Stimulated activated CD8-positive, alpha-beta memory T cell treated with anti-CD3 and anti-CD28 coated beads, Interleukin-2, amount 100 ng/mL, for 48 hours (primary cell): ENCODE measurements at places on chromosomes 2 and 18.

DNA sequence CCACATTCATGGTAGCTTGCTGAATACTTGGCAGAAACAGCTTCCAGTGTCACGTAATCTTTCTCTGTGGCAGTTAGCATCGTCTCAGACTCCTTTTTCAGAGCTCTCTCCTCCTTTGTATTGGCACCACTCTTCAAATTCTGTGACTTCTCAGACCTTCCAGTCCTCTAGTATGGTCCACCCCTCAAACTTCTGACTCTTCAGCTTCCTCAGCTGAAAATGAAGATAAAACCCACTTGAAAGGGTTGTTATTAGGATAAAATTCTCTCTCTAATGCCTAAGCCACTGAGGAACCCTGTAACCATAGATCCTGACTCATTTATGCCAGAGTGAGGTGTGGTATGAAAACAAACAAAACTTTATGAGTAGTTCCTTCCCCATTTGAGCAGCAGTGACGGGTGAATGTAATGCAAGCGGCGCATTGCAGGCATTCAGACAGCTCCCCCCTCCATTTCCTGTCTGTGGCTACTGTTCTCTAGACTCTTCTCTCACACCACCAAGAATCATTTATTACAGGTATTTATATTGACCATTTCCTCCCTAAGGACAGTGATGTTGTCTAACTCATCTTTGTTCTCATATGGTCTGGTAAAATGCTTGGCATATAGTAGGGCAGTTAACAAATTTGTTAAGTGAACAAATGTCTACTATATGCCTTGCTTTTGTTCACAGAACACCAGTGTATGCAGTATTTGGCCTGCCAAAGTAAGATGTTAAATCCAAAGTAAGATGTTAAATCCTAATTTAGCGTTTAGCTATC, 35.3 kb downstream of the GALNT1 start:
- peak; percentile 26 for DNase-seq

DNA sequence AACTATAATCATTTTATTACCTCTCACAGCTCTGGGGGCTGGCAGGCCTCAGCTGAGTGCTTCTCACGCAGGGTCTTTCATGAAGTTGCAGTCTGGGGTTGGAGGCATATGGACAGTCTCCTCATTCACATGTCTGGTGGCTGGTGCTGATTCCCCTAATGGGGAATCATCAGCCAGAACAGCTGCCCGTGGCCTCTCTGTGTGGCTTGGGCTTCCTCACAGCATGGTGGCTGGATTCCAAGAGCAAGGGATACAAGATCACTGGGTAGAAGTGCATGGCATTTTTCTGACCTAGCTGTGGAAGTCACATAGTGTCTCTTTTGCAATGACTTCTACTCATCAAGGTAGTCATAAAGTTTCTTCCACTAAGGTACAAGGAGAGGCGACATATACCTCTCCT, 59.0 kb upstream of the LAPTM4A start:
- no peak for DNase-seq

DNA sequence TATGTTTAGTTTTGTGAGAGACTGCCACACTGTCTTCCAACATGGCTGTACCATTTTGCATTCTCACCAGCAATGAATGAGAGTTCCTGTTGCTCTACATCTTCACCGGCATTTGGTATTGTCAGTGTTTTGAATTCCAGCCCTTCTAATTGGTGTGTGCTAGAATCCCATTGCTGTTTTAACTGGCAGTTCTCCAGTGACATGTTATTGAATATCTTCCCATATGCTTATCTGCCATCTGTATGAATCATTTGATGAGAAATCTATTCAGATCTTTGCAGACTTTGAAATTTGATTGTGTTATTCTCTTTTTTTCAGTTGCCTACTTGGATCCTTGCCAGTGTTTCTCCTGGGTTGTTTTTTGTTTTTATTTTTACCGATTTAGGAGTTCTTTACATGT, 99.0 kb downstream of the SNTG2 start:
- no peak for DNase-seq

DNA sequence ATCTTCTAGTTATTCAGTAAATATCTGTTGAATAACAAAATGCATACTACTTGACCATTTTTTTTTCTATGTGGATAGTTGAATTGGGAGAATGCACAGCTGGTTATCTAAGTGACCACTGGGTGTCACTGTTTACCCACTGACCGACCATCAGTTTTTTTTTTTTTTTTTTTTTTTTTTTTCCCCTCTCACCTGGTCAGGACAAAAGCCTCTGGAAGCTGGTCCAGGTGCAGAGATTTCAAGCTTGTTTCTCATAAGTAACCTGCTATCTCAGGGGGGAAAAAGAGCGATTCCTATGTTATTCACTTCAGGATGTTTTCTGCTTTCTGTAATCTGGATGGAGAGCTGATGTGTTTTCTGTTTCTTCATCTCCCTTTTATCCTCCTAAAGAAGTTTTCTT, 256.0 kb downstream of the DCDC2C start:
- no peak for DNase-seq

- no peak for DNase-seq
These were observed 60.8 kb downstream of the CRACDL start for GRCh38 chr2:98875081-98875728.

DNA sequence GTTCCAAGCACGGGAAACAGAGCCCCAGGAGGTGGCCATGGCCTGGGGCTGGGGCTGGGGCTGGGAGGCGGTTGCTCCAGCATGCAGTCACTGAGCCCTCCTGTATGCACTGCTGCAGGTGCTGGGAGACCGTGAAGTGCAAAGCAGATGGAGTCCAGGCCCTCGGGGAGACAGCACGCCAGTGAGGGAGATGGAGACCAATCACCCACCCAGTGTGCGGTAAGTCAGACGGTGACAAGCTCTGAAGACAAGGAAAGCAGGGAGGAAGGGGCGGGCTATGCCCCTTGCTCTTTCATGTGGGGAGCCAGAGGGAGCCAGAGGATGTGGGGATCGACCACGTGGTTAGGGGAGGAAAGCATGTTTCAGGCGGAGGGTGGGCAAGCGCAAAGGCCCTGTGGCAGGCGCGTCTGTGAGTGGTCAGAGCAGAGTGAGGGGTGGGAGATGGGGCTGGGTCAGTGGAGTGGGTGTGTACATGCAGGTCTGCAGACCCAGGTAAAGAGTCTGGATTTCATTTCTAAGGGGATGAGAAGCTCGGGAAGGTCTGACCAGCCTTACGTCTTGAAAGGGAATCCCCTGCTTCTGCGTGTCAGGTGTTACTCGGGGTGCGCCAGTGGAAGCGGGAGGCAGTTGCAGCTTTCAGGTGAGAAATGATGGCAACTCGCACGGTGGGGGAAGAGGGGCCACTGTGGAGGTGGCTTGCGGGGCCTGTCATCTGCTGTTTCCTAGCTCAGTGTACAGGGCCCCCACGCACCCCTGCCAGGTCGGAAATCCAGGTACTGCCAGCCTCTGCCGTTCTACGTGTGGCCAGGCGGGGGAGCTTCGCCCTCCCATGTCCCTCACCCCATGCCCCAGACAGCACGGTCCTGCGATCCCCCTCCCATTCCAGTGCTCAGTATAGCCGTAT, 19.4 kb downstream of the RRM2 start:
- no peak for DNase-seq

GRCh38 chr2:45937990-45938389, 286.5 kb downstream of the PRKCE start:
- DNase-seq = no peak

DNA sequence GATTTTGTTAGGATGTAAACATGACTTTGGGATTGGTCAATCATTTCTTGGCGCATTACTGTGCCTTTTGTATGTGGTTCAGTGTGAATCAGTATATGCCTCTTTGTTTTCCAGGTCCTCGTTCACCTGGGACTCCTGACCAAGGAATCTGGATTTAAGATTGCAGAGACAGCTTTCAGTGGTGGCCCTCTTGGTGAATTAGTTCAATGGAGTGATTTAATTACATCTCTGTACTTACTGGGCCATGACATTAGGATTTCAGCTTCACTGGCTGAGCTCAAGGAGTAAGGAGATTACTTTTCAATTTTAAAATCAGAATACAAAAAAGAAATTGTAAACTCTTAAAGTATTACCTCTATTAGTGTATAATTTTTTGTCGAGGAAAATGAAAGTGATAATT, 87.6 kb downstream of the MGAT5 start:
- DNase-seq = no peak

DNA sequence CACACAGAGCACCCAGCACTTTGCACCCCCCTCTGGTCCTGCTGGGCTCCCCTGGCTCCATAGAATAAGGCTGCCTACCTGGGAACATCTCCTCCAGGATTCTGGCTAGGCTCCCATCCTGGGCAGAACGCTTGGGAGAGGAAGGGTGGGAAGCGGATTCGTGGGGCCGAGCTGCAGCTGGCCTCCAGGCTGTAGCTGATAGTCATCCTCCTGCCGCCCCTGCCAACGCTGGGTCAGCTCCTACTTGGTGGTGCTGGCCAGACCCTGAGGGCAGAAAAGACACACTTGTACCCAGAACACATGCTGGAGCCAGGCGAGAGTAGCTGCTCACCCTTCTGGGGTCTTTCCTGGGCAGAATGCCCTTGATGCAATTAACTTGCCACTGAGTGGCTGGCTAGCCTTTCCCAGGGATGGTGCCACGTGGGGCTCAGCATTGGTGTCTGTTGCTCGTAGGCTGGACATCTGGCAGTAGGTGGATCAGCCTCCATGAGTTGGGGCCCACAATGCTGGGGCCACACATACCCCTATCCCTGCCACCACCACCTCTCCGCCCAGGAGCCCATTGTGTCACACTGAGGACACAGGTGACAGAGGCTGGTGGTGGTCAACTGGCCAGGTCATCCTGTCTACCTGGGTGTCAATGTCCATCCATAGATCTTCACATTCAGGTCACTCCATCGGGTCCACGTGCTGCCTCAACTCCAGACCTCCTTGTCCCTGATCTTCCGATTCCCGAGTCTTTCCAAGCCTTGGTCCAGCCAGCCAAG, 112.8 kb downstream of the NDUFA10 start:
- no peak for DNase-seq

DNA sequence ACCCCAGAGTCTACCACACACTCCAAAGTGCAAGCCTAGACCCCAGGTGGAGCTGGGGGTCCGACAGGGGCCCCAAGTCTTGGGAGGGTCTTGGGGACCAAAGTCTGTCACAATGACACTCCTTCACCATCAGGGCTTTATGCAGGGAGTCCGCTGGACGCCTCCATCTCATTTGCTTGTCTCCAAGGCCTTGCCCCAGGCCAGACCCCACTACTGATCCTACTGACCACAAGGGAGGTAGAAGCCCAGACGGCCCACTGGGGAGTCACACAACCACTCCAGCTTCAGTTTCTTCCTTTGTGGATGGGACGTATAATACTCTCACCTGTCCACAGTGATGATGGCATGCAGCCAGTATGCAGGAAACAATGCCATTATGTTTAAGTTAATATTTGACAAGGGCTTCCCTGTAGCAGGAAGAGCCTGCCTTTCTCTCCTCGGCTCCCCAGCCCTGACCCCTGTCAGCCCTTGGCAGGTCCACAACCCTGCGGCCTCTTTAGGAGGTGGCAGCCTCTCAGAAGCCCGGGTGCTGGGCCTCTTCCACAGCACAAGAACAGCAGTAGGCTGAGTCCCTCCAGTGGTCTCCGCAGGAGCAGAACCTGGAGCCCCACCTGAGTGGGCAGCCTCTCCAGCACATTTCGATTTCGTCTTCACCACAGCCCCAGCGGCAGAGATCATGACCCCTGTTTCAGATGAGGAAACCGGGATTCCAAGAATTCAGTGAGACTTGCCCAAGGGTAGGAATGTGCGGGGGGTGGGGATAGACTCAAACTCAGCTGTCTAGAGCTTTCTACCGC, 6.5 kb downstream of the BIN1 start:
- no peak for DNase-seq

GRCh38 chr2:118576109-118576855, 271.2 kb downstream of the EN1 start:
- DNase-seq = no peak

- DNase-seq = no peak
These were observed 36.0 kb upstream of the TANK start for GRCh38 chr2:161124201-161124600.

DNA sequence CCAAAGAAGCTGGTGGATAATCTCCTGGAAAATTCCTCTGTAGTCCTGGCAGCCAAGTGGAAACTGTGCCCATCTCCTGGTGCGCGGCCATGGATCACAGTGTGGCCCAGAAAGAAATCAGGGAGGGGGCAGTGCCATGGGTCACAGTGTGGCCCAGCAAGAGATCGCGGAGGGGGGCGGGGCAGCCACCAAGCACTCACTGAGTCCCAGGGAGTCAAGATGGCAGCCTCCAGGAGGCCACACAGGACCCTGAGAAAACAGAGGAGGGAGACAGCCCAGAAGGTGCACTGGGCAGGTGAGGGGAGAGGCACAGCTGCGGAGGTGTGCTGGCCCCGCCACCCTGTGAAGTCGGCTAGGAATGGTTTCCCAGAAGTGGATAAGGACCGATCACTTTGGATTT, 8.1 kb upstream of the ATP6V1B1 start:
- no peak for DNase-seq

- DNase-seq = no peak
These were observed 103.5 kb downstream of the NOL4 start for GRCh38 chr18:34121200-34121721.

DNA sequence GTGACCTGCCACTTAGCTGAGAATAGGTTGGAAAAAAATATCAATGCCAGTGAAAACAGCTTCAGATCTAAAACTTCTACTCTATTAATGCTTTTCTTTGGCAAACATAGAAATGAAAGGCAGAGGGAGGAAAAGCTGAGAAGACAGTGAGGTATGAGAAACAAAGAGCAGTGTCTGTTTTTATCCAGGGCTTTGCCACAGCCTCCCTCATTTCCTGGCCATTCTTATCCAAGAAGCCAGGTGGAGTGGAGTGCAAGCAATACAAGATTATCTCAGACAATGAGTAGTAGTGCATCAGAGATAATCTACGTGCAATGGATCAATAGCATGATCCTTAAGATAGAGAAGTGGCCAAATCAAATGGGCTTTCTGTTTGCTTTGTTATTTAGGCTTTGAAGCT, 808.7 kb upstream of the PIK3C3 start:
- DNase-seq = no peak

DNA sequence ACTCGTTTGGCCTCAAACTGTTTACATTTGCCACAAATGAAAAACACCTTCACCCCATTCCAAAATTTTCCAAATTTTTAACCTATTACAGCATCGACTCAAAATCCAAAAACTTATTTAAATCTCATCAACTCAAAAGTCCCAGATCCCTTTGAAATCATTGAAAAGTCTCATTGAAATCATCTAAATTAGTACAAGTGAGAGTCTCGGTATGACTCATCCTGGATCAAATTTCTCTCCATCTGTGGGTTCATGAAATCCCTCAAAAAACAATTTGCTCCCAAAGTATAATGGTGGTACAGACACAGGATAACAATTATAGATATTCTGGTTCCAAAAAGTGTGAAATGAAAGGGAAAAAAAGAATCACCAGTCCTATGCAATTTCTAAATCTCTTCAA, 65.1 kb downstream of the LRP1B start:
- DNase-seq = no peak

GRCh38 chr2:217856159-217856558, 146.6 kb downstream of the TNS1 start:
- DNase-seq = no peak

DNA sequence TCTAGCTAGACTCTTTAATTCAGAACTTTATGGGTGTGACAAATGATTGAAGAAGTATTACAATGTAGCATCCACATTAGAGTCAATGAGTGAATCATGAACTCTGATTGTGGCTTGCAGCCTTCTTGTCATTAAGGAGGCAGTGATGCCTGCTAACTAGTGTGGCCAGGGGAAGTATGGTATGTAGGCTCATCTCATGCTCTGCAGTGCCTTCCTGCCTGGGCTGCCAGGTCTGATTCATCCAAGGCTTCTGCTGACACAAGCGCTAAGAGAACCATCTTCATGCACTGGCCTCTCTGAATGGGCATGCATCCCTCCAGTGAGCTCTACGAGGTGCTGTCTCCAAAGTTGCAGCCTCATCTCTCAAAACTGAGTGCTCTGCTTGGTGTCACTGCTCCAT, 144.3 kb downstream of the MTCL1 start:
- DNase-seq = no peak

GRCh38 chr2:196974970-196975369, 48.5 kb upstream of the PGAP1 start:
- no peak for DNase-seq
